Activated T-helper 2 cell treated with anti-CD3 and anti-CD28 coated beads, Interferon-gamma antibody, Interleukin-2, Interleukin-4, amounts not matched to agents 10 μg/mL and 5 μg/mL and 100 μg/mL, durations not matched to agents 14 hours and 24 hours and 36 hours (primary cell): ENCODE measurements at places on chromosomes 13 and 19.

- peaks cover 64% of the 10 kb centered on the region for H3K4me1 ChIP-seq
- DNase-seq: no peak
- H3K4me3 ChIP-seq: peak overlapping the region; percentile 52
- peaks cover 75% of the 10 kb centered on the region for H3K36me3 ChIP-seq
- H3K27ac ChIP-seq: peak overlapping the region; percentile 95
Observed at GRCh38 chr19:16115301-16116039, 3.8 kb downstream of the RAB8A start.

GRCh38 chr13:108363666-108364065 is 94.1 kb downstream of the TNFSF13B start:
- DNase-seq: no peak
- no peak overlapping the region for H3K27ac ChIP-seq
- no peak overlapping the region for H3K4me3 ChIP-seq
- H3K27me3 ChIP-seq: no peaks in the 10 kb centered on the region

DNA sequence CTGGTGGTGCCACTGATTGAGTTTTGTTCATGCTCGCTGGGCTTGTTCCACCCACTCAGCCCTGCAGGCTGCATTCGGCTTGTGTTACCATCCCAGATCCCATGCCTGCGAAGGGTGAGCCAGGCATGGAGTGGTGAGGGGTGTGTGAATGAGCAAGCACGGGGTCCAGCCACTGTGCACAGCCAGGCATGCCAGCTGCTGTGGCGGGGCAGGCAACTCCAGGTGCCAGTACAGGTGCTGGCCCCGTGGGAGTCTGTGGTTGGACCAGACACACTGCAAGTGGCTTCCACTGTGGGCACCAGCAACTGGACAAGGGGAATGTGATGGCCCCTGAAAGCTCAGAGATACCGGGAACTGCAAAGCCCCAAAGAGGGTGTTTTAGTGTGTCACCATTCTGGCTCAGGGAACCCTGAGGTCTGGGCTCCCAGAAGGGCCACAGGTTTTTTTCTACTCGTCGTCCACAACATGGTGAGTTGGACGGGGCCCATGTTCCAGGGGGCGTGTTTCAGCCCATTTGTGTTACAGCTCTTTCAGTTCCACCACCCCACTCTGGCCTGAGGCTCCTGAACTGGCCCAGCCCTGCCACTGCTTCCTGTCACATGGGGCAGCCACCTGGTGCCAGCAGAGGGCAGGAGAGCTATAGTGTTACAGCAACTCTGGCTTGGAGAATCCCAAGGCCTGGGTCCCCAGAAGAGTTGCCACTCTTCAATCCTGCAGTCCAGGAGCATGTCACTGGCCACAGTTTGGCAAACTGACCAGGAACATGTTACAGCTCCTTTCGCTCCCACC is 217.0 kb upstream of the OBI1 start:
- no peak overlapping the region for H3K27ac ChIP-seq
- no peaks in the 10 kb centered on the region for H3K4me1 ChIP-seq
- H3K27me3 ChIP-seq: no peaks in the 10 kb centered on the region
- H3K4me3 ChIP-seq: no peak overlapping the region
- no peaks in the 10 kb centered on the region for H3K36me3 ChIP-seq

- H3K27me3 ChIP-seq: no peaks in the 10 kb centered on the region
- DNase-seq: peak; percentile 58
- peaks cover 9% of the 10 kb centered on the region for H3K4me1 ChIP-seq
- peak overlapping the region; percentile 91 for H3K4me3 ChIP-seq
- H3K36me3 ChIP-seq: peaks cover 30% of the 10 kb centered on the region
- H3K27ac ChIP-seq: peak overlapping the region; percentile 80
Observed at GRCh38 chr19:36973021-36973843, 57.1 kb downstream of the ZNF568 start.

- H3K36me3 ChIP-seq: peaks cover 10% of the 10 kb centered on the region
- no peak overlapping the region for H3K4me3 ChIP-seq
- H3K27me3 ChIP-seq: no peaks in the 10 kb centered on the region
- DNase-seq: no peak
- H3K4me1 ChIP-seq: peaks cover 8% of the 10 kb centered on the region
- H3K27ac ChIP-seq: no peak overlapping the region
Observed at GRCh38 chr19:44202974-44203373, 9.4 kb upstream of the ZNF227 start.

- no peak overlapping the region for H3K27ac ChIP-seq
- no peak for DNase-seq
- no peak overlapping the region for H3K4me3 ChIP-seq
Observed at GRCh38 chr19:6534451-6535093, 3.7 kb downstream of the TNFSF9 start.

GRCh38 chr13:41137241-41137640 is 4.6 kb upstream of the KBTBD6 start:
- no peak for DNase-seq
- peaks cover 19% of the 10 kb centered on the region for H3K4me1 ChIP-seq
- no peaks in the 10 kb centered on the region for H3K27me3 ChIP-seq
- no peak overlapping the region for H3K27ac ChIP-seq
- H3K4me3 ChIP-seq: no peak overlapping the region
- peaks cover 5% of the 10 kb centered on the region for H3K36me3 ChIP-seq

DNA sequence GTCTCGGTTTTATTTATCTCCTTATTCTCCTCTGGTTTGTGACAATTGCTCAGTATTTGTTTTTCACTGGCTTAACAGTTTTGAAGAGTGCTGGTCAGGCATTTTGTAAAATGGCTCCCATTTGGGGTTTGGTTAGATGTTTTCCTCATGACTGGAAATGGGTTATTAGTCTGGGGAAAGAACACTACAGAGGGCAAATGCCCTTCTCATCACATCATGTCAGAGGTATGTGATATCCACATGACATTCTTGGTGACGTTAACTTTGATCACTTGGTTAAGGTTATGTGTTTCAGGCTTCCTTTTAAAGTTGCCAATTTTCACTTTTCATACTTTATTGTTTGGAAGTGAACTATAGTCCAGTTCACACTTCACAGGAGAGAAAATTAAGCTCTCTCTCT is 74.8 kb upstream of the KLHL1 start:
- no peaks in the 10 kb centered on the region for H3K36me3 ChIP-seq
- no peaks in the 10 kb centered on the region for H3K27me3 ChIP-seq
- no peak overlapping the region for H3K27ac ChIP-seq
- H3K4me1 ChIP-seq: no peaks in the 10 kb centered on the region
- no peak for DNase-seq

- H3K4me1 ChIP-seq: peaks cover 4% of the 10 kb centered on the region
- DNase-seq: peak; percentile 72
- no peak overlapping the region for H3K27ac ChIP-seq
- H3K27me3 ChIP-seq: peaks cover 47% of the 10 kb centered on the region
- peak overlapping the region; percentile 51 for H3K4me3 ChIP-seq
Observed at GRCh38 chr19:18388100-18388959, 2.4 kb downstream of the GDF15 start.
